ENCODE measurements at places on chromosomes 12 and 14.
A peak's percentile ranks its signal among the peaks of the same experiment; 100 is the strongest.

- DNase-seq: no peak
Measured at GRCh38 chr14:35934499-35934898, 108.4 kb downstream of the BRMS1L start.

DNA sequence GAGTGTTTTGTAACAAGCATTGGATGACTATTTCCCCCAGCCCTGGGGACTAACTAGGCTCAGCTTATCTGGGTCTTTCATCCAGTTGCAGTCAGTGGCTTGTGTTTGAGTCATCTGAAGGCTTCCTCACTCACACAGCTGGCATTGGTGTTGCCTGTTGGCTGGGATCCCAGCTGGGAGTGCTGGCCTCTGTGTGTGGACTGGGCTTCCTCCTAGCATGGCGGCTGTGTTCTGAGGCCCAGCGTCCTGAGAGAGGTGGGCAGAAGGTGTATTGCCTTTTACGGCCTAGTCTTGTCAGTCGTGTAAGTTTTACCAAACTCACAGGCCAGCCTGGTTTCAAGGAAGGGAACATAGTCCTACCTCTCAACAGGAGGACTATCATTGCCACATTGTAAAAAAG, 28.3 kb upstream of the PPP2R5C start:
- peak; percentile 37 for DNase-seq

GRCh38 chr14:51400139-51400538, 160.1 kb downstream of the TMX1 start:
- DNase-seq: peak; percentile 51

- DNase-seq: no peak
Measured at GRCh38 chr14:72700338-72701236, 193.3 kb downstream of the DPF3 start.

GRCh38 chr14:89514601-89515000, 97.6 kb upstream of the FOXN3 start:
- no peak for DNase-seq

GRCh38 chr12:124305136-124305535, 10.2 kb downstream of the RFLNA start:
- DNase-seq: no peak

DNA sequence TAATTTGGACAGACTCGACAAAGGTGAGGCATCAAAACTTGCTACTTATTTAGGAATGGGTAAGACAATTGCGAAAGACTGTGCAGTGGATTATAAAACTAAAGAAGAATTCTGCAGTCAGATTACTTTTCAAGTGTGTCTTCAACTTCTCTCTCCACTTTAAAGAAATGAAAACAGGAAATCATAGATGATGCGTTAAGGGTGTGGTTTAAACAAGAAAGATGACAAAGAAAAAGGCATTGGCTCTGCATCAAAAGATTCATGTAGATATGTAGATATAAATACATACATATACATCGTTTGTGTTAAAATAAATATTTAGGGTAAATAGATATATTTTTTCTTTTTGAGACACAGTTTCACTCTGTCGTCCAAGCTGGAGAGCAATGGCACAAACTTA, 74.6 kb upstream of the PARP11 start:
- no peak for DNase-seq

GRCh38 chr14:105937253-105938054, 411.1 kb downstream of the TMEM121 start:
- DNase-seq: no peak

GRCh38 chr12:105436636-105437035, 106.1 kb downstream of the C12orf75 start:
- DNase-seq: no peak

DNA sequence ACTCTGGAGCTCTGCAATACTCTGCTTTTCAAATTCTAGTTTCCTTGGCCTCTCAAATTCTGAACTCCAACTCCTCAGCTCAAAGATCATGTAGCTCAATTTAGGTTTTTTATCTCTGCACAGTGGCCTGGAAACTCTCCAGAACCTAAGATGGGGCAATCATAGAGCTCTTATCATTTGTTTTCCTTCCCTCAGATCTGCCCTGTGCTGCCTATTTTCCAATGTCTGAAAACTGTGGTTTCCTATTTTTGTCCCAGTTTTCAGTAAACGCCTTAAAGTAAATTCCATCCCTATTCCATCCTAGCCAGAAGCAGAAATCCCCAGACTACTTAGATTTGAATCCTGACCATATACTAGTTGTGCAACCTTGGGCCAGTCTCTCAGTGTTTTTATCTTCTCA, 73.2 kb downstream of the CEP83 start:
- peak; percentile 43 for DNase-seq

DNA sequence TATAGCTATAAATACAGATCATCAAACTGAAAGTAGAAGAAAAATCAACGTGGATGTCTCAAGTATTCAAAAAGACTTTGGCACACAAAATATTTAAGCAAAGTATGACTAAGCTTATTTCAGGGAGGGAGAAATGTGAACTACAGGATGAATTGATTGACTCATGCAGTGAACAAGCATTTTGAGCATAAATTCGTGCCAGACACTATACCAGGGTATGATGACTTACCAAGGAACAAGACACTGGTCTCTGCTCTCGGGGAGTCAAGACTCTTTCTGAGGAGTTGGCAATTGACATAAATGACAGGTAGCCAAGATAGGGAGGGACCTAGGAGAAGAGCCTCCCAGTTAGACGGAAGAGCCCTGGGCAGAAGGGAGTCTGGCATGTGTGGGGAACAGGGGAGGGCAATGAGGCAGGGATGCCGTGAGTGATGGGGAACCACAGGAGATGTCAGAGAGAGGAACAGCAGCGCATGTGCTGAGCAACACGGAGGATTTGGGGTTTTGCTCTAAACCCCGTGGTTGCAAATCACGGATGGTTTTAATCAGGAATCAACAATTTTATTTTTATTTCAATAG, 115.2 kb downstream of the TMEM132D start:
- no peak for DNase-seq

DNA sequence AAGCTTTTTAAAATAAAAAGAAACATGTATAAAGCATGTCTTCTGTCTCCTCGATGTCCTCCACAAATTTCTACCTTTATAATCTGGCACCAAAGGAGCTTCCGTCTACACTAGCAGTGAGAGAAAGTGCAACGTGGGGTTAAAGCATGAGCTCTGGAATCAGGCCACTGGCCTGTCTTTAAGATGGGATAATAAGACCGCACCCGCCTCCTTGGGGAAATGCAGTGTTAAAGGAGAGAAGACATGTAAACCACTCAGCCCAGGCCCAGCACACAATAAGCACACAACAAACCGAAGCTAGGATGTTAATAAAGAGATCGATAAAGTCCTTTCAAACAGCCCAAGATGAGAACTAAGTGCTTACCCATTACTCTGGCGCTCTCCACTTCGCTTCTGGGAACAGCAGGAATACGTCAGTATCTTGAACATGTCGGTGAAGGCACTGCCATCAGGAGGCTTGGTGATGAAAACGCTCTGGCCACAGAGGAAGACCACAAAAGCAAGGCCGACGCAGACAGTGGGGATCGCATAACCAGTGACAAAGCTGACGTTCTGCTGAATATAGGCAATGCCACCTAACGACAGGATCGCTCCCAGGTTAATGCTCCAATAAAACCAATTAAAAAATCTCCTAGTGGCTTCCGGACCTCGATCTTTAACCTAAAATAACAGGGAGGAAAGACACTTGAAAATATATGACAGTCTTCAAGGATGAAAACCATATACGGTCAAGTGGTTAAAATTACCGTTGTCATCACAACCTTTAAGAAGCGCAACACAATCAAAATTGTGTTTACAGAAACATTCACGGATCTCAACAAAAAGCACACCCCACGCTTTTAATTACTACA, 9.1 kb downstream of the SLC15A4 start:
- no peak for DNase-seq

GRCh38 chr14:71931492-71932228, 569 bp upstream of the RGS6 start:
- no peak for DNase-seq

GRCh38 chr12:107035733-107036132, 48.8 kb upstream of the MTERF2 start:
- no peak for DNase-seq

GRCh38 chr12:16880864-16881285, 274.9 kb upstream of the LMO3 start:
- DNase-seq: no peak

- no peak for DNase-seq
Measured at GRCh38 chr14:78022059-78022458, 148.1 kb upstream of the NRXN3 start.

DNA sequence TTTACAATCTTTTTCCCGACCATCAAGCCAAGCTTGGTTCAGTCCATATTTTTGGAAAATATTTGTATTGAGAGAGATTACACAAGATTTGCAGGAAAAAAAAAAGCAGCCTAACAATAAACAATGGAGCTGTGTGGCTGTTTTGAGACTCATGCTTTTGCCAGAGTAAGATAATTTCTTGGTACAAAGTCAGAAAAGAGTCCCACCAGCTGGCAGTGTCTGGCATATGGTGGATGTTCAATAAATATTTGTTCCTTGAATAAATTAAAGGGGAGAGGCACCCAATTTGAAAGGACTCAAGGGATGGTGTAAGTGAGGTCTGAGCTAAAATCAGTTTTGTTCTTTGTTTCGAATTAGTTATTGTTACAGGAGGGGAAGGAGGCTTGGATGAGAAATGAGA, 78.1 kb upstream of the RPH3A start:
- no peak for DNase-seq

- DNase-seq: no peak
Measured at GRCh38 chr12:114479831-114480230, 73.9 kb upstream of the TBX5 start.

GRCh38 chr12:69046920-69047319, 113.9 kb upstream of the CPM start:
- no peak for DNase-seq

DNA sequence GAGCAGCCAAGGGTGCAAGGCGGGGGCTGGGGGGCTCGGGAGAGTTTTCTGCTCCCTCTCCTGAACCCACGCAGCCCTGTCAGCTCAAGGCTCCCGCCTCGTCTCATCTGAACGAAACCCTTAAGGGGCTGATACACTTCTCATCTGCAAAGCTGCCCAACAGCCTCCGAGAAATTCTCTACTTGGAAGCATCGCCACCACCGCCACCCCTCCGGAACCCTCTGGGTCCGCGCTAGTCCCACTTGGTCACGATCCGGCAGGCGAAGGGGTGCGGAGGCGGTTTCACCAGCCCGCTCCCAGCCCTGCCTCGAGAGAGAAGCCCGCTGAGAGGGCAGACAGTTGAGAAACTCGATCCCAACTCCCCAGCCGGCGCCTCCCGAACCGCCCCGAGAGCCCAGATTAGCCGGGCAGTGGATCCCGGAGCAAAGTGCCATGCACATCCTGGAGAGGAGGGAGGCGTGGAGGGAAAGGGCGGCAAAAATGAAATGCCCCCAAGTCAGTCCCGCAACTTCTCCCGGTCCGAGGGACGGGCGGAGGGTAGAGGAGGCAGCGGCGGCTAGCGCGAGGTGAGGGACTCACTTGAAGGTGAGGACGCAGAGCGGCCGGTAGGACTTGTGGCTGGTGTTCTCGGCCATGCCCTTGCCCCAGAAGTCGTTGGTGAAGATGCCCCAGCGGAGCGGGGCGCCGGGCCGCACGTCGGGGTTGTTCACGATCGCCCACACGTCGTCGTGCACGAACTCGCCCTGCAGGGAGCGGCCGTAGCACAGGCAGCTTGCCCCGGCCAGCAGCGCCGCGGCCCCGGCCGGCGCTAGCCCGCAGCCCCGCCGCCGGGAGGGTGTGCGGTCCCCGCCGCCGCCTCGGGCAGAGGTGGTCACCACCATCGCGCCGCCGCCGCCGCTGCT, 620 bp downstream of the TMTC1 start:
- peak; percentile 69 for DNase-seq

DNA sequence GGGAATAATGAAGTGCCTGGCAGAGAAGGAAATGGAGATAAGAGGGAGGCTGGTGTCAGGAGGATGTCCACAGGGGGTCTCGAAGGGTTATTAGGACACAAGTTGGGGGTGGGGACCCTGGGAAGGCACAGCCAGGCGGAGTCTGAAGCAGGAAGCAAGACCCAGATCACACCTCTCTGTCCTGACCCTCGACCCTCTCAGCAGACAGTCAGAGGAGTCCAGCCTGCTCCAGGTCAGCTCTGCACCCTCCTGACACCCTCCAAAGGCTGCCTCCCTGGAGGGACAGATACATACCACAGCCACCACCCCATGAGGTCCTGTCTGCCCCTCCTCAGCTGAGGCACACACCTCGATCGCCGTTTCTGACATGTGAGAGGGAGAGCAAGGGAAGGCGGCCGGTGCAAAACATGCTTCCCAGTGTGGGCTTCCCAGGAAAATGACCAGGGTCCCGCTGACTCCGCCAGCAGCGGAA, 9.0 kb downstream of the BCL11B start:
- DNase-seq: no peak

GRCh38 chr12:25084816-25085215, 110.1 kb downstream of the DNAI7 start:
- DNase-seq: no peak

- no peak for DNase-seq
Measured at GRCh38 chr12:16454481-16454880, 107.0 kb downstream of the MGST1 start.

- DNase-seq: no peak
Measured at GRCh38 chr12:54773593-54773992, 80.7 kb upstream of the MUCL1 start.

DNA sequence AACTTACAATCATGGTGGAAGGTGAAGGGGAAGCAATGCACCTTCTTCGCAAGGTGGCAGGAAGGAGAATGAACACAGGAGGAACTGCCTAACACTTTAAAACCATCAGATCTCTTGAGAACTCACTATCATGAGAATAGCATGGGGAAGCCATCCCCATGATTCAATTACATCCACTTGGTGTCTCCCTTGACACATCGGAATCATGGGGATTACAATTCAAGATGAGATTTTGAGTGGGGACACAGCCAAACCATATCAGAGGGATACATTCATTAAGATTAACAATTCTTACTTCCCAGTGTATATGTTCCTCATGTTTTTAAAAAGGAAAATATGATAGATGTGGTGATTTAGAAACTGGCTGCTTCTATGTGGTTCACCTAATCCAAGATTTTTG, 117.9 kb downstream of the PDE3A start:
- no peak for DNase-seq

- DNase-seq: no peak
Measured at GRCh38 chr12:81874586-81874985, 115.4 kb upstream of the PPFIA2 start.

DNA sequence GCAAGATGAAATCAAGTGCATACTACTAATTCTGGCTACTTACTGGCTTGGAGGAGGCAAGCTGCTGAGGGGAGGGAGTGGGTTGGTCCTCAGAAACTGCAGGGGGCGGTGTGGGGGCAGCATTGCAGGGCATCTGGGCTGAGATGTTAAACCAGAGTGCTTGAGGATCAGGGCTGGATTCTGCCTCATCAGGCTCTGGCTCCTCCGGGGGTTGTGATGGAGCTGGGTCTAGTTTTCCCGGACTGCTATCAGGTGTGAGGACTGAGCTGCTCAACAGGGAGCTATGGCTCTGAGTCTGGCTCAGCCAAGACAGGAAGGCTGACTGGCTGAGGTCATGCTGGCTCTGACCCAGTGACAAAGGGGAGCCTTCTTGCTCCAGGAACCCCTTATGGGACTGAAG, 28.6 kb downstream of the BAZ2A start:
- no peak for DNase-seq

- no peak for DNase-seq
Measured at GRCh38 chr14:64733321-64733720, 29.1 kb downstream of the PLEKHG3 start.

GRCh38 chr12:4089121-4089606, 184.4 kb upstream of the CCND2 start:
- peak; percentile 69 for DNase-seq

Data from mesenchymal stem cell (in vitro differentiated cells and primary cell).